ENCODE measurements at places on chromosomes 1 and 21.

DNA sequence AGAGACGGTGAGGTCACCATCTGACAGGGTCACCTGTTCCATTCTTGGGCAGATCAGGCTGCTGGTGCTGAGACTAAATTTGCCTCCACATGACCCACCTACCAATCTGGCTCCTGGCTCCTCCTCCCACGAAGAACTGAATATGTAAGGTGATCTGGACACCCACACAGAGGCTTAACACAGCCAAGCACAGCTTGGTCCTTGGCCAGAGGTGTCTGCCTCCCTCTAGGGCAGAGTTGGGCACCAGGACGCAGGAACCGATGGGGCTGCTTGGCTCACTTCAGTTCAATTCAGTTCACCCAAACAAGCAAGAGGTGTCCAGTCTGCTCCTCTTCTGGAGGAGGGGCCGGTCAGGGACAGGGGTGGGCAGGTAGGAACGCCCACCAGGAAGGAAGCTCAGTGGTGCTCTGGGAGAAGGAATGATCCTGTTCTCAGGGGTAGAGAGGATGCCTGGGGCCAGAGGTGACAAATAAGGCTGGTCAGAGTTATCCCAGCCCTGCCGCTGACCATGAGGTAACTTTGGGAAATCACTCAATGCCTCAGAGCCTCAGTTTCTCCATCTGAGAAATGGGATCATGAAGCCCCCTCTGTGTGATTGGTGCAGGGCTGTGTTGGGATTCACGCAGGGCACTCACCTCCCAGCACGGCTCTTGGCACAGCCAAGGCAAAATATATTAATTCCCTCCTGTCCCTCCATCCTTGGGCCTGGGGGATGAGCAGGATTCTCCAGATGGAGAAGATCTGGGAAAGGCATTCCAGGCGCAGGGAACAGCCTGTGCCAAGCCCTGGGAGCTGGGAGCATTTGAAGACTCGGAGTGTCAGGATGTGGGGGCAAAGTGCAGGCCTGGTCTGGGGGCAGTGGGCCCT is 284.5 kb downstream of the PTPRU start:
- no peak for DNase-seq

DNA sequence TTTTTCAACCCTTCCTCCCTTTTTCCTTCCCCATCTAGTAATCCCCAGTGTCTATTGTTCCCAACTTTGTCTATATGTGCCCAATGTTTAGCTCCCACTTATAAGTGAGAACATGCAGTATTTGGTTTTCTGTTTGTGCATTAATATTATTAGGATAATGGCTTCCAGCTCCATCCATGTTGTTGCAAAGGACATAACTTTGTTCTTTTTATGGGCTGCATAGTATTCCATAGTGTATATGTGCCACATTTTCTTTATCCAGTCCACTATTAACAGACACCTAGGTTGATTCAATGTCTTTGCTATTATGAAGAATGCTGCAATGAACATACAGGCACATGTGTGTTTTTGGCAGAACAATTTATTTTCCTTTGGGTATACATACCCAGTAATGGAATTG is 121.0 kb upstream of the C1orf105 start:
- no peak for DNase-seq

- DNase-seq = no peak
Measured at GRCh38 chr1:209391792-209392191, 191.7 kb upstream of the CAMK1G start.

DNA sequence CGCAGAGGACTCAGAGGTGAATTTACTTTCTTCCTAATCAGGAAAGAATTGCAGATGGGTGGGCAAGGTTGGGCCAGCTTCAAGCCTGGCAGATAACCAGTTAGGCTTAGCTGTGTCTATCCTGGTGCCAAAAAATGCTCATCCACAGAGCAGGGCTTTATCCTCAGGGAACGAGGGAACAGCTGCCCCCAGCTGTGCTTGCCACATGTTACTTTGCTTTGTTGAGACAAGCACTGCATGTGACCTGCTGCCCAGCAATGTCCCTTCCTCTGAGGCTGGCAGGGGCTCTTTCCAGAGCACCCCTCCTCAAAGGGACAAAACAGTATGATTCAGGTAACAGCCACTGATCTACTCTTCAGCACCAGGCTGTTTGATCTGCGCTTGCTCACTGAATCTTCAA is 505.1 kb upstream of the USP24 start:
- DNase-seq = no peak

GRCh38 chr21:24995216-24995615 is 612.1 kb downstream of the MRPL39 start:
- DNase-seq = no peak

DNA sequence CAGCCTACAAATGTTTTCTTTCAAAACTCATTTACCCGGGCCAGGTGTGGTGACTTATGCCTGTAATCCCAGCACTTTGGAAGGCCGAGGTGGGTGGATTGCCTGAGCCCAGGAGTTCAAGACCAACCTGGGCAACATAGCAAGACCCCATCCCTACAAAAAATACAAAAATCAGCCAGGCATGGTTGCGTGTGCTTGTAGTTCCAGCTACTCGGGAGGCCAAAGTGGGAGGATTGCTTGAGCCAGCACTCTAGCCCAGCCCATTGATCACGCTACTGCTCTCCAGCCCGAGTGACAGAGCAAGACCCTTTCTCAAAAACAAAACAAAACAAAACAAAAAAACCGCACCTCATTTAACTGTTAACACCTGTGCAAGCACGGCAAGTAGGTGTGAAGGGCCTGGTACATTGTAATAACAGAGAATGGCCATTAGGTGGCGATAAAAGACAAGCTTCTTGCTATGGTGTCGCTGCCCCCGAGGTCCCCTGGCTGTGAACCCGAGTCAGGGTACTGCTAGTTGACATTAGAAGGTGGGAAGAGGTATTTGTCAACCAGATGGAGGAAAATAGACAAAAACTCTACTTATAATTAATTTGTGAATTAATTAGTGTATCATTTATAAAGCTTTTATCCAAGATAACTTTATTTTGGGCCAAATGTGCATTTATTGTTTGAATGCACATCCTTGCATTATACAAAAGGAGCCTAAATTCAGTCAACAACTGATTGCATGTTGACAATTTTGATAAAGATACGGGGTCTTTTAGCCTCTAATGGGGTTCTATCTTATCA is 66.5 kb downstream of the SH3BGR start:
- peak; percentile 18 for DNase-seq

- no peak for DNase-seq
Measured at GRCh38 chr1:169326261-169326955, 41.2 kb downstream of the NME7 start.

GRCh38 chr1:40451238-40451585 is 936 bp downstream of the ZFP69B start:
- DNase-seq = no peak

Data from CD4-positive, alpha-beta T cell treated with Interferon gamma for 1 hour (primary cell).